ENCODE measurements at places on chromosomes 7 and 10. TPM values are rescaled to one million over a fixed set of nuclear protein-coding genes. Genes with fewer than 3 reads are reported as not detected.
A peak's percentile ranks its signal among the peaks of the same experiment; 100 is the strongest.

- no peak for DNase-seq
Measured at GRCh38 chr10:14660831-14661230, 113.9 kb downstream of the FAM107B start.

GRCh38 chr7:135795846-135796570, 47.4 kb upstream of the FAM180A start:
- no peak for DNase-seq

- no peak for DNase-seq
Measured at GRCh38 chr10:58243269-58243668, 24.4 kb downstream of the IPMK start.

- DNase-seq = no peak
Measured at GRCh38 chr10:121312587-121312986, 285.7 kb downstream of the FGFR2 start.

DNA sequence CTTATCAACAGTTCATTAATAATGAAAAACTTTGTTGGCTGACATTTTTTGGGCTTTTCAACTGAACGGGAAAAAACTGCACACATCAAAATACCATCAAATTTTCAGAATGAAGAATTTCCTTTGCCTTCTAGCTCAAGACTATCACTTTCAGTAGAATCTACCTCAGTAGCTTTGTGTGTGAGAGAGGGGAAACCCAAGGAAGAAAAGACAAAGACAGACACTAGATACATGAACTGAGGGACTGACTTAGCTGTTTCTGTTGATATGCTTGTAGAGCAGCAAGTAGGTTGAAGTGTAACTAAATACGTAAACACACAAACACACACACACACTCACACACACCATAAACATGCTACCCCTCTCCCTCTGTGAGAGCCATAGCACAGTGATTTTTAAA, 257.1 kb downstream of the CDK14 start:
- no peak for DNase-seq

DNA sequence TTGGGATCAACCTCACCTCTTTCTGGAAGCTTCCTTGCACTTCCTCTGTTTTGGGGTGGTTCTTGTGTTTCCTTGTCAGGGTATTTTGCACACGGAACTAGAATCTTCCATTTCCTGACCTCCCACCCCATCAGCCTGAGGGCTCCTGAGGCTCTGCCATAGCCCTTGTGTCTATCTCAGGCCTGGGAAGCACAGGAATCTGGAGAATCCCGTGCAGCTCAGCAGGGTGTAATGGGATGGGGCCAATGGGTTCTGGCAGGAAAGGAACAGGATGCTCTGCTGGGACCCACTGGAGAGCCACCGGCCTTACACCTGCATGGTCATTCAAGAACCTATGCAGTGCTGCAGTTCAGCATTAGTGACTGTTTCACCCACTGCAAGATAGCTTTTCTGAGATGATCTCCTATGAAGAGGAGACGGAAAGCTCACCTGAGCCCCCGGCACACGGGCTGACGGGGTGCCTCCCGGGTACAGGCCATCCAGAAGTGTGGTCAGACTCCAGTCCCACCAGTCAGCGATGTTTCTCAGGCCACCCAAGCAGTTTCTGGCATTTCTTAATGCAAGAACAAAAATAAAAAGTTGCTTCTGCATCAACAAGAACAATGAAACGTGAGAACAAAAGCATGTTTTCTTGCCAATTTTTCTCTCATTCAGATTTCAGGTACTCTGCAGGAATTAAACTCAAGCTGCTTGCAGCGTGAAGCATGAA, 133.2 kb downstream of the PKD1L1 start:
- no peak for DNase-seq

DNA sequence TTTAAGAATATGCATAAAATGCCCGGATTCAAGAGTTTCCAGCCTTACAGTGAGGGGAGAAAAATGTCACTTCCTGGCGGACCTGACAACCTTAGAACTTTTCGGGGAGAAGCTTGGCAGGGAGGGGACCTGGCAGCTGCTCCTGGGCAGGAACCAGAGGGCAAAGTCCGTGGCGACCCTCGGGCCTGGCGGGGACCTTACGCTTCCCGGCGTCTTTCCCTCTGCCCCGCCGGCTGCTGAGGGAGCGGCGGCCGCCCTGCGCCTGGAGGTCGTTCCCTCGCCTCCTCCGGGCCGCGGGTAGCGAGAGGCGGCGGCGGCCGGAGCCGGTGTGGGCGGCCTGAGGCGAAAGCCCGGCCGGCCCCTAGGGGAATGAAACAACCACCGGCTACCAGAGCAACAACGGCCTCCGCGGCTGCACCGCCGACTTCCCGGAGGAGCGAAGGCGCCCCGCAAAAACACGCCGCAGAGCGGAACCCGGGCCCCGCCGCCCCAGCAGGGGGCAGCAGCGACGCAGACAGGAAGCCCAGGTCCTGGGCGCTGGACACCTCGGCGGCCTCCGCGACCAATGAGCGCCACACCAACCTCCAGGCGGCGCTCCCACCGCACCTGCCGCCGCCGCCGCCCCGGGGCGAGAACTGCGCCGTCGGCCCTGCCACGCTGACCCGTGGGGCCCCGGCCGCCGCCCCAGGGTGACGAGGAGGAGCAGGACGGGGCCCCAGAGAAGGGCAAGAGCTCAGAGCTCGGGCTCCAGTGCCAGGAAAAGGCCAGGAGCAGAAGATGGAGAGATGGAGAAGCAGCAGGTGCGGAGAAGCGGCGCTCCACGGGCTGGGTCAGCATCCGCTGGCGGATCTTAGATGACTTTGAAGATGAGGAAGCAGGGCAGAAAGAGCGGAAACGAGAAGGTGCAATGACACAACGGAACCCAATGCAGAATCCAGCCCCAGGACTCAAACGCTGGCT, 10.5 kb upstream of the ACSM6 start:
- peak; percentile 86 for DNase-seq

DNA sequence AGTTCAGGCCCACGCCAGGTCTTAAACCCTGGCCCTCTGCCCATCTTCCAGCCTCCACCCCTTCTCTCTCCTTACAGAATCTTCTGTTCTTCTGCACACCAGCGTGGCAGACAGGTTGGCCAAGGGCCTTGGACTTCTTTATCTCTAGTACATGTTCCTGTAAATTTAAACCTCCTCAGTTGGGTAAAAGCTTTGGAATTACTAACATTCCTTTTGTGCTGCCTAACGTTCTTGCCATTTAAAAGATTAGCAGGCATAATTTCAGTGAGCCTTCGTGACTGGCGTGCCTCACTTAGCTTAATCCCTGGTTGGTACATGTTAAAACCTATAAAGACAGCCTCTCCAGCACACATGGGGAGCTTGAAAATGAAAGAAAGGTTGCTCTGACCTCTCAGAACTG, 192.2 kb downstream of the CUX1 start:
- DNase-seq = no peak

GRCh38 chr7:110604885-110605284, 486.0 kb upstream of the LRRN3 start:
- no peak for DNase-seq

DNA sequence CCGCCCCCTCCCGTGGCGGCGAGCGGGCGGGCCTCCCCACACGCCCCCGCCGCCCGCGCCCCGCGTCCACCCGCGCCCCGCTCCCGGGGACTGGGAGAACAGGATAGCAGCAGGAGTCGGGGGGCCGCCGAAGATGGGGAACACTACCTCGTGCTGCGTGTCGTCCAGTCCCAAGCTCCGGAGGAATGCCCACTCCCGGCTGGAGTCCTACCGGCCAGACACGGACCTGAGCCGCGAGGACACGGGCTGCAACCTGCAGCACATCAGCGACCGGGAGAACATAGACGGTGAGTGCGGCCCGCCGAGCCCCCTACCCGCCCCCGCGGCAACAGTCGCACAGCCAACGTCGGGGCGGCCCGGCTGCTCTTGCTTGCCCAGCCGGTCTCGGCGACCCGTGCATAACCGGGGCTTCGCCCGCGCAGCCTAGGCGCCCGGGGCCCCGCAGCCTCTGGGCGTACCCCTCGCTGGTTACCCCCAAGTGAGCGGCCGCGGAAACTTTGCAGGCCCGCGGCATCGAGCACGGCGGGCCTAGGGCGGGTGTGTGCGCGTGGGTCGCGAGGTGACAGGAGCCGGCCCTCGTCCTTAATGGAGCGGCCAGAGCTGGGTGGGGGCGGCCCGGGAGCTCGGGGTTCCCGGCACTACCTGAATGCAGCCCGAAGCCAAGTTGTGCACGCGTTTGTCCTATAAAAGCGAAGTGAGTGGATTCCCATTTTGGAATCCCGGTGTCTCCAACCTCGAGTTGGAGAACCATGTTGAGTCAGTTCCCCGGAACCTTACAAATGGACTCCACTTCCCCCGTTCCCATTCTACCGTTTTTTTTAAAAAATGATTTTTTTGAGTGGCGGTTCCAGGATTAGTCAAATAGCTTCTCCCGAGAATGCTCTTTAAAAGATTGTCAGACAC, 863 bp downstream of the CCNY start:
- peak; percentile 69 for DNase-seq

DNA sequence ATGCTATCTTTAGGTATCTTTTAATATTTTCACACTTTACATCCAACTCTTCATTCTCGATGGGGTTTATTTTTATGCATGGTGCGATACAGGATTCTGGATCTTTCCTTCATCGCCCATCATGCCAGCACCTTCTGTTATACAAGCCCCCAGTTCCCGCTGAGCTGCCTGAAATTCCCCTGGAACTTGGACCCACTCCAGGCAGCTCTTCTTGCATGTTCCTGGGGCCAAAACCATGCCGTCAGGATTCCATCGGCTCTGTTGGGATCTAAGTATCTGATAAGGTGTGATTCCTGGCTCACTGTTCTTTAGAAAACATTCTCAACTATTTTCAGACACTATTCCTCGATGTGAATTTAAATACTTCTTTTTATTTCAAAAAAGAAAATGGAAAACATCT, 40.5 kb upstream of the PPP2R2D start:
- peak; percentile 42 for DNase-seq

DNA sequence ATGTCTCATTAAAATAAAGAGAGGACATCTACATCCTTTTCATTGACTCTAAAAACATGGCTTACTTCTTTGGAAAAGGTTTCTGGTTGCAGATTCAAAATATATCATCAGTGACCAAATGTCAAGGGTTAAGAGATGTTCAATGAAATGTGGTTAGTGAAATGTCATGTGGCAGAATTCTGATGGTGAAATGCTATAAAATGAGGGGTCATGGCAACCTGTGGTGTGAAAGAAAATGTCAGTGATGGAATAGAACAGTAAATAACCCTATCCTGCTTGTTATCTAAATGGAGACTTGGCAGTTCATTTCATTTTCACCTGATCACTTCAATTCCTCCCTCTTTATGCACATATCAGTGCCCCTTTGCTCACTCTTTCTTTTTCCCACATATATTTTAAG, 79.4 kb downstream of the TFPI2 start:
- no peak for DNase-seq

GRCh38 chr10:29608062-29608461, 26.7 kb downstream of the SVIL start:
- DNase-seq = no peak

GRCh38 chr10:53675177-53675576, 902.6 kb upstream of the MBL2 start:
- no peak for DNase-seq

GRCh38 chr10:124904796-124905195, 37.1 kb upstream of the ZRANB1 start:
- no peak for DNase-seq

DNA sequence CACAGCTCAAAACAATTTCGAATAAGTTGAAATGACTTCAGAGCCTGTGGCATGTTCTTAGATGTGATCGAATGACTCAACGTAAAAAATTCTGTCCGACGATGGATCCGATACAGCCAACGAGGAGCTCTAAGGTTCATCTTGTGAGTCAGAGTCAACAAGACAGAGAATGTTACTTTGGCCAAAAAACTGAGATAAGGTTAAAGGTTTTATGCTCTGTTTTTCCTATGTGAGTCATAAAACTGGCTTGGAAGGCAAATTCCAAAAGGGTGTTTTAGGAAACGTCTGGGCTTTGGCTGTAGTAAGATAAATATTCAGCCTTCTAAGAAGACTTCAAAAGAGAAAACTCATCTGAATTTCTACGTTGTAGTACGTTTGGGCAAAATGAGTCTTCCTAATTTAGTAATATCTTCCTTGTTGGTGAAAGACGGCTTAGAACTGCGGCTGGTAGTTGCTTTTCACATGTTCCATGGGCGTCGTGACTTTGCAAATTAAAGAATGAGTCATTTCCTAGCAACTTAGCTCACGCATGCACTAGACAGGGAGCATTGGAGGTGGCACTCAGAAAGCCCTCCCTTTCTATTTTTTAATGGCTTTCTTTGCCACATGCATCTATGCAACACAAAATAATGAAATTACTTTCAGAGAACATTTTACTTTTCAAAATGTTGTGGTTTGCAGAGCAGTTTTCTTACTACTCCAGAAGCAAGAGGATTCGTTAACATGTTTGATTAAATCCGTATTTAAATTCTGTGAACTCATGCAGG, 28.2 kb downstream of the PFKP start:
- no peak for DNase-seq

DNA sequence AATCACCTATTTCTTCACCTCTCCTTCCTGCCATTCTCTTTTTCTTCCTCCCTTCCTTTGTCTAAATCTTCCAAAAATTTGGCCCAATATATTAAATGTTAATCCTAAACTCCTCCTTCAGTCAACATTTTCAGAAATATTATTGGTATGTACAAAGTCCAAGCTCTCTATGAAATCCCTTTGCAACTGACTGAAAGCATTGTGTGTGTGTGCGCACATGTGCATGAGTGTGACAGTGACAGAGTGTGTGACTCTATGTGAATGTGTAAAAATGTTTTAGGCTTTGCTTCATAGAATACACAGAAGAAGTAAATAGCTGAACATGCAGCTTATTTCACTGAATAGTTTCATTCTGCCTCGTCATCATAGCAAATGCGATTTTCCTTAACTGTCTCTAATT, 7.0 kb downstream of the GPAM start:
- no peak for DNase-seq

DNA sequence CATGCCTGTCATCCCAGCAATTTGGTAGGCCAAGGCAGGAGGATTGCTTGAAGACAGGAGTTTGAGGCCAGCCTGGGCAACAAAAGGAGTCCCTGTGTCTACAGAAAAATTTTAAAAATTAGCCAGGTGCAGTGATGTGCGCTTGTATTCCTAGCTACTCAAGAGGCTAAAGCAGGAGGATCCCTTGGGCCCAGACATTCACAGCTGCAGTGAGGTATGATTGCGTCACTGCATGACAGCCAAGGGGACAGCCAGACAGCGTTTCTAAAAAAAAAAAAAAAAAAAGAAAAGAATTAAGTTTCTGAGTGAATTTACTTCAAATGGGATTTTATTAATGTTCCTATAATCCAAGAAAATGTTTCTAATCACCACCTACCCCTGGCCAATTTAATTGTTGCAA, 87.4 kb upstream of the RNF148 start:
- DNase-seq = no peak

GRCh38 chr10:101225846-101226421, 3.3 kb downstream of the LBX1 start:
- DNase-seq = no peak

- no peak for DNase-seq
Measured at GRCh38 chr10:100022403-100022802, 12.7 kb upstream of the DNMBP start.

Gene OR9A2
- total RNA-seq = 0.71 TPM

Gene SUN3
- not detected for total RNA-seq

Gene ECD
- 24.7 TPM for total RNA-seq

Gene GSTO2
- total RNA-seq = 2.1 TPM

Gene SLC26A3
- not detected for total RNA-seq

Gene LRRC18
- not detected for total RNA-seq

Gene FFAR4
- 0.31 TPM for total RNA-seq

Gene ACTL6B
- not detected for total RNA-seq

Gene TNPO3
- total RNA-seq = 28.6 TPM

Gene TMEM236
- total RNA-seq = 0.49 TPM

All from sciatic nerve (tissue), 2 donors.